ENCODE measurements at places on chromosomes 3 and 15. TPM values are rescaled to one million over a fixed set of nuclear protein-coding genes. Genes with fewer than 3 reads are reported as not detected.

- no peaks in the 10 kb centered on the region for H3K27me3 ChIP-seq
- H3K36me3 ChIP-seq = no peaks in the 10 kb centered on the region
- peaks cover 4% of the 10 kb centered on the region for H3K4me1 ChIP-seq
- H3K4me3 ChIP-seq = no peak overlapping the region
These were observed 72.8 kb upstream of the FAN1 start for GRCh38 chr15:30830961-30831360.

GRCh38 chr3:127831723-127832172, 9.4 kb upstream of the MGLL start:
- no peaks in the 10 kb centered on the region for H3K4me1 ChIP-seq
- H3K27ac ChIP-seq = no peak overlapping the region
- no peaks in the 10 kb centered on the region for H3K27me3 ChIP-seq
- no peak overlapping the region for H3K4me3 ChIP-seq
- no peaks in the 10 kb centered on the region for H3K36me3 ChIP-seq

DNA sequence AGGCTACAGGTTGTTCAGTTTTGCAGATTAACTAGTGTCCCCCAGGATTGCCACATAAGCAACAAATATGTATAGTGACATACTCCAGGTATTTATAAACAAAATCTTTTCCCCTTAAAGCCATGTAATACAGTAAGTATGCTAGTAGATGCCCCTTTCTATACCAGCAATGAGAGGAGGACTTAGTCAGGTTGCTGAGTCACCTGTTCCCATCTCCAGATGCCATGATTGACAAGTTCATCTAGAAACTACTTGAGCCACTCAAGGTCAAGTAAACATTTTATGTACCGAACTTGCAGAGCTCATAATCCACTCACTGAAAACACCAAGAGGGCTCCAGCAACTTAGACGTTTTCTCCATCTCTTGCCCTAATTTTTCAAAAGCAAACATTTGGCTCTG, 18.2 kb downstream of the SLC9A9 start:
- no peaks in the 10 kb centered on the region for H3K27me3 ChIP-seq
- no peaks in the 10 kb centered on the region for H3K36me3 ChIP-seq
- no peak overlapping the region for H3K27ac ChIP-seq
- no peak overlapping the region for H3K4me3 ChIP-seq

DNA sequence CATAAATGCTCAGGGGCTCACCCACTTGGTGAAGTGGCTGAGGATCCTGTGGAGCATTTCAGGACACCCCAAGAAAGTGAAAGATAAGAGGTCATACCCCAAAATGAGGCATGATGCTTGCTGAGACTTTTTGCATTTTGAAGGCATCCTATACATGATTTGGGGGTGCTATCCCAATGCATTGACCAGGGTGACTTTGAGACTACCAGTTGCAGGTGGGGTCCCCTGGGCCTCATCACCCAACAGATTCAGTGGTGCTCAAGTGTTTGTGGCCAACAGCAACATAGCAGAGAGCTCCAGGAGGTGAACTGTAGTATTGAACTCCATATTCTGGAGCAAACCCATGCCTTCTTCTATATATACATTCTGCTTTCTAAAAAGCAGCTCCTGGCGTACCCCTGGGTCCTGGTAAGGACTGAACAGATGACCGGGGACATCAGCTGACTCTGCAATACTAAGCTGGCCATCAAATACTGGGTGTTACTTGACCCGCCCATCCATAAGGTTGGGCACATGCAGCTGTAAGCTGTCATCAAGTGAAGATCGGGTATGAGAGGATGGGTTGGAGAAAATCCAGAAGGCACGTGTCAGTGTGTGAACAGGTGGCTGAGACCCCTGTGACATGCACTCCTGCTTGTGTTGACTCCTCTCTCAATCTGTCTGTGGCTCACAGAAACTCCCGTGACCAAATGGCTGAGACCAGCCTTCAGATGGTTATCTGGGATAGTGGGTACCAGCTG, 143.3 kb downstream of the KLF13 start:
- peaks cover 8% of the 10 kb centered on the region for H3K4me1 ChIP-seq
- peaks cover 13% of the 10 kb centered on the region for H3K27me3 ChIP-seq
- no peak overlapping the region for H3K4me3 ChIP-seq
- H3K27ac ChIP-seq = no peak overlapping the region
- DNase-seq = no peak

DNA sequence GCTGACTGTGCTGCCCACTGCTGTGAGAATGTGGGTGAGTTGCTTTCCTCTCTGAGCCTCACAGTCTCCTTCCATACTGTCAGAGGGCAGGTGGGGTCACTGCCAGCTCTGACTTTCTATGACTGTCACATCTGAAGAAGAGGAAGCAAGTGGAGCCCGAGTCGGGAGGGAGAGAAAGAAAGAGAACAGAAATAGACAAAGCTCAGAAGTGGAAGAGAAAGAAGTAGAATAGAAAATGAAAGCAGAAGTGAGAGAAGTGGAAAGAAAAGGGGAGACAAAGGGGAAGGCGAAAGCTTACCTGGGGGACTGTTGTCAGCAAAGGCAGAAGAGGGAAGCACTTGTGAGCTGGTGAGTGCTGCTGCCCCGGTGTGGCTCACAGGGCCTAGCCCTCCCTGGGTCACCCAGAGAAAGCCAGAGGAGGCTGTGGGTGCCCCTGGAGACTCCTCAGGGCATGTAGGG, 57.9 kb downstream of the EPHB1 start:
- H3K4me3 ChIP-seq = no peak overlapping the region
- no peaks in the 10 kb centered on the region for H3K36me3 ChIP-seq
- no peaks in the 10 kb centered on the region for H3K4me1 ChIP-seq
- no peak overlapping the region for H3K27ac ChIP-seq
- H3K27me3 ChIP-seq = peaks cover 17% of the 10 kb centered on the region

DNA sequence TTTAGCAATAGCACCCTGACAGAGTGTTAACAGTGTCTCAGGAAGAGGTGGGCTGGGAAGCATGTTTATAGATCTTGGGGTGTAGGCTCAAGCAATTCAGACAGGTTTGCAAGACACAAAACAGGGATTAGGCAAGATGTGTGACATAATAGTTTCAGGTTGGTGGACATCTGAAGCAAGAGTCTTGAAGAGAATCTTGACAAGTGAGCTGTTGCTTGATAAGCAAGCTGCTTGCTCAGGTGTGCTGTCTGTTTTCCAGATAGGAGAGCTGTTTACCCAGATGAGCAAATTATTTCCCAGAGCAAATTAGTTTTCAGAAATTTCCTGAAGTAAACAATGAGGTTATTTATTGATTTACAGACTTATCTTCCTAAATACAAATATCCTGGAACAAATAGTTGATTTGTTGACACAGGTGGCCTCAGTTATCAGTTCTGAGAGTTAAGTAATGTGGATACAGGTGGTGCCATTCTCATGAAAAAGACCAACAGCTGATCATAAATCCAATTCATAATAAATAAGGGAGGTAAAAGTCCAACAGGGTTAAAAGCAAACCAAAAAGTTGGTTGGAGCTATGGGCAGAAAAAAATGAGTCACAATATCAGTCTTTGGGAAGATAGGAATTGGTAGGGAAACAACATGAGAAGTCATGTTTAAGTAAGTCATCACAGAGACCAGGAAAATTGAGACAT, 437.3 kb downstream of the TBL1XR1 start:
- H3K27ac ChIP-seq = no peak overlapping the region
- no peaks in the 10 kb centered on the region for H3K27me3 ChIP-seq
- no peak for DNase-seq
- no peaks in the 10 kb centered on the region for H3K4me1 ChIP-seq
- no peak overlapping the region for H3K4me3 ChIP-seq

DNA sequence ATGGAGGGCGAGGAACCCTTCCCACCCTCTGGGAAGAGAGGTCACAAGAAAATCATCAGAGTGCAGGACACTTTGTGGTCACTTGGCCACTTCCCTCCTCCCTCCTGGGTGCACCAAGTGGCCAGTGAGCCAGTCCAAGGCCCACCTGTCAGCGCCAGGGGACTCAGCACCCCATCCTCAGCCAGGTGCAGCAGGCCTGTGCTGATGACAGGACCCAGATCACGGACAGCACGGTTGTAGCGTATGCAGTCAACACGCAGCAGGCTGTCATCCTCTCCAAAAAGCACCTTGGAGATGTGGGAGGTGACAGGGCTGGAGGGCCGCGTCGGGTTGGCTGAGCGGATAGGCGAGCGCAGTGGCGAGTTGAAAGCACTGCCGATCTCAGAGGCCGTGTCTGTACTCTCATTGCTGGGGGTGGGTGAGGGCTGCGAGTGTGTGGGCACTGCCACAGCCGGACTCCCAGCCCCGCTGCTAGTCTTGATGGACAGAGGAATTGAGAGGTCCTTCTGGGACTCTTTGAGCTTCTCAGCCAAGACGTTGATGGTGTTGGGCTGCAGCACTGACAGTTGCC, 41.5 kb downstream of the SEMA3G start:
- DNase-seq = no peak
- H3K4me1 ChIP-seq = no peaks in the 10 kb centered on the region
- H3K4me3 ChIP-seq = no peak overlapping the region
- H3K36me3 ChIP-seq = peaks cover 31% of the 10 kb centered on the region

DNA sequence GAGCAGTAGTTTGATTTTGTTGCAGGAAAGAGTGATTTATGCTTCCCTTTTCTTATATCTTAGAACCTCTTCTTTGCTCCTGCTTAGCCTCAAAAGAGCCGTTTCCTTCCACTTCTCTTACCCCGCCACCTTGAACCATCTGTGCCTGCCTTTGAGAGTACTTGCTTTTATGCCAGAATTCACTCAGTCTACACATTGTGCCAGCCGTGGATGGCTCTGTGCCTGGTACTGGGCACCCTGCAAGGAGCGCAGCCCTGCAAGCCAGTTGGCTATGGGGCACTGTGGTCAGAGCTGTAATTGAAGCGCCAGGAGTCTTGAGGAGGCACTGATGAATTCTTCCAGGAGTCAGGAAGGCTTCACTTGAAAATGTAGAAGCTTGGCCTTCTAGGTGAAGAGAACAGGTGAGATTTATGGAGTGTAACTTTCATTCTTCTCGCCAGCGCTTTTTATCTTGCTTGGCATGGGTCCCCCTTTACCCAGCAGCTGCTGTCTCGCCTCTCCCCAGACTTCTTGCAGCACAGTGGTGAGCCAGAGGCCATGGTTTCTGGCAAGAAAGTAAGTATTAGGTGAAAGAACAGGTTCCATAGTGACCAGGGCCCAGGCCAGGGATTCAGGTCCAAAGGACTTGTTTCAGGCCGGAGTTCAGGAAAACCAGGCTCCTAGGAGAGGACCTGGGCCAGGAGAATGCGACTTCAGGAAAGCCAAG, 4.9 kb downstream of the TMED3 start:
- H3K4me3 ChIP-seq = no peak overlapping the region
- no peaks in the 10 kb centered on the region for H3K27me3 ChIP-seq
- peaks cover 23% of the 10 kb centered on the region for H3K4me1 ChIP-seq

GRCh38 chr15:25439369-25439836, 579 bp upstream of the UBE3A start:
- peak overlapping the region; percentile 84 for H3K4me3 ChIP-seq
- peak overlapping the region; percentile 99 for H3K27ac ChIP-seq
- H3K36me3 ChIP-seq = no peaks in the 10 kb centered on the region

DNA sequence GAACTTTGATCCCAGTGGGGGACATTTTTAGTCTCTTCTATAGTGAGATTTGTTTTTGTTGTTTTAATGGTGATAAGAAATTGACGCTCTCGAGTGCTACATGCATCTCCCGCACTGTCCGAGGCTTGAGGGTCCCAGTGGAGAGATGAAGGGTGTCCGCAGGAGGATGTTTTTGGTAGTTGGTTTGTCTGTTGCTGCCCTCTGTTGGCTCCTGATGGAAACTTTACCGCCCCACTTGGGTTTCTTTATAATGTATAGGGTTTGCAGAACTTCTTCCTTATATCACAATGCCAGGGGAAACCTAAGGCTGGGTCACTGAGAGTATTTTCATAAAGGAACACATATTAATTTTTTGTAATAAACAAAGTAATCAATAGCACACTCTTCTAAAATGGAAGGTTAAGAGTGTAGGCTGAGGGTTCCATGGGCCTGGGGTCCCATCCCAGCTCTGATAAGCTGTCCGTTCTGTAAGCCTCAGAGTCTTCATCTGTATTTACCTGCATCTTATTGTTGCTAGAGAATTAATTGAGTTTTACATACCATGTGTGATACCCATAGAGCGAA, 185.3 kb upstream of the FEZF2 start:
- H3K27me3 ChIP-seq = 0 out of 2 replicates have a peak, but pooled peaks cover 9% of the 10 kb centered on the region
- no peak overlapping the region for H3K4me3 ChIP-seq
- H3K4me1 ChIP-seq = no peaks in the 10 kb centered on the region
- no peak overlapping the region for H3K27ac ChIP-seq
- DNase-seq = no peak
- H3K36me3 ChIP-seq = no peaks in the 10 kb centered on the region

DNA sequence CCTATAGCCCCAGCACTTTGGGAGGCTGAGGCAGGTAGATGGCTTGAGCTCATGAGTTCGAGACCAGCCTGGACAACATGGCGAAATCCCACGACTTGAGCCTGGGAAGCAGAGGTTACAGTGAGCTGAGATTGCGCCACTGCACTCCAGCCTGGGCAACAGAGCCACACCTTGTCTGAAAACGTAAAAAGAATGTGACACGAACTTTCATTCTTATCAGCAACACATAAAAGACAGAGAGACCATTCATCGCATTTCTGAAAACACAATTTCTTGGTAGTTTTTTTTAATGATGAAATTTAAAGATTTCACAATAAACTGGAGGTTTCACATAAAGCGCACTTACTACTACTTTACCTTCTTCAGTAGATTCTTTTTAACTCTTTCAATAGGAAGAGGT, 18.4 kb downstream of the HLTF start:
- H3K36me3 ChIP-seq = peaks cover 43% of the 10 kb centered on the region
- H3K27me3 ChIP-seq = no peaks in the 10 kb centered on the region
- no peak overlapping the region for H3K4me3 ChIP-seq
- H3K4me1 ChIP-seq = no peaks in the 10 kb centered on the region

- H3K36me3 ChIP-seq = no peaks in the 10 kb centered on the region
- no peak overlapping the region for H3K4me3 ChIP-seq
- no peaks in the 10 kb centered on the region for H3K4me1 ChIP-seq
- no peak for DNase-seq
- no peak overlapping the region for H3K27ac ChIP-seq
These were observed 267.7 kb downstream of the CHL1 start for GRCh38 chr3:464255-464654.

Gene CILP
- total RNA-seq = not detected

Gene IQCF5
- not detected for total RNA-seq

Gene VPS33B
- total RNA-seq = 23.1 TPM

Gene LMAN1L
- 0.17 TPM for total RNA-seq

Gene C3orf49
- total RNA-seq = not detected

Gene PRRT3
- 0.96 TPM for total RNA-seq

Measured in HCT116 (cell line).